ENCODE measurements at places on chromosomes 4 and X.

GRCh38 chr4:53101191-53101581 lies 239.1 kb downstream of the RASL11B start:
- no peak for DNase-seq

- DNase-seq = no peak
Observed at GRCh38 chrX:119579414-119579813, 5.1 kb downstream of the UBE2A start.

GRCh38 chr4:187826725-187827124 lies 168.8 kb upstream of the ZFP42 start:
- no peak for DNase-seq

GRCh38 chrX:51917604-51918003 lies 24.2 kb downstream of the MAGED1 start:
- DNase-seq = no peak

- DNase-seq = no peak
Observed at GRCh38 chr4:94419956-94420355, 31.8 kb upstream of the PDLIM5 start.

GRCh38 chr4:109472343-109472761 lies 38.7 kb downstream of the SEC24B start:
- no peak for DNase-seq

GRCh38 chr4:161254375-161254774 lies 909.4 kb downstream of the FSTL5 start:
- no peak for DNase-seq

DNA sequence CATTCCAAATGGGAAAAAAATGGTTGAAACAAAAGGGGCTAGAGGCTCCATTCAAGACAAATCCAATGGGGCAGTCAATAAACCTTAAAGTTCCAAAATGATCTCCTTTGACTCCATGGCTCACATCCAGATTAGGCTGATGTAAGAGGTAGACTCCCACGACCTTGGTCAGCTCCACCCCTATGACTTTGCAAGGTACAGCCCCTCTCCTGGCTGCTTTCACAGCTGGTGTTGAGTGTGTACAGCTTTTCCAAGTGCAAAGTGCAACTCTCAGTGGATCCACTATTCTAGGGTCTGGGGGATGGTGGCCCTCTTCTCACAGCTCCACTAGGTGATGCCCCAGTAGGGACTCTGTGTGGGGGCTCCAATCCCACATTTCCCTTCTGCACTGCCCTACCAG lies 21.5 kb downstream of the SULT1B1 start:
- no peak for DNase-seq

DNA sequence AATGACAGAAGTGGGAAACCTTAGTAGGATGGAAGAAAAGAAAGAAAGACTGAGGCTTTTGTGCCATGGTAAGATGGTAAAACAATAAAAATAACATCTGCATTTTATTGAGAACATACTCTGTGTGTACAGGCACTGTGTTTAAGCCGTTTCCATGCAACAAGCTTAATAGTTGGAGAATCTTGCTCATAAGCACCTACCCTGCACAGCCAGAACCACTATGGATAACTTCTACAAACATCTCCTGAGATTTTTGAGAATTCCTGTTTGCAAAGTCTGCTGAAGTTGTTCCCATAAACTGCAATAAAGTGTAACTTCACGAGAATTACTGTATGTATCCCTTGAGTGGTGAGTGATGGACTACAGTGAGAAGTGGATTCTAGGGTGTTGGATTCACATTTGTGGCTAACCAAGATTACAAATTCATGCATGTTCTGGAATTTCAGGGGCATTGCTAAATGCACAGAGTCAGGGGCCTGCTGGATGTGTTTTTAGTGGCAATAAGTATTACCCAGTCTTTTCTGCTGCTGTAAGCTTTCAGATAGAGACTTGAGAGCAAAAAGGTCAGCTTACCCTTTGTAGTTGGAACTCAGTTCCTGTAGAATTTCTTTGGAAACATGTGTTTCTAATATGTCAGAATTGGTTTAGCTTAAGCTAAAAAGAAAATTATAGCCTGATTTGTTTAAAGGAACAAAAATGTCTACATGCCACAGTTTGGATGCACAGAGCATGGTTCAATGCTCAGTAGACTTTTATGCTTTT lies 132.5 kb downstream of the AFF1 start:
- DNase-seq = no peak

- DNase-seq = no peak
Observed at GRCh38 chr4:68272380-68272779, 26.9 kb upstream of the TMPRSS11B start.

- DNase-seq = no peak
Observed at GRCh38 chr4:3416821-3417221, 24.9 kb upstream of the HGFAC start.

DNA sequence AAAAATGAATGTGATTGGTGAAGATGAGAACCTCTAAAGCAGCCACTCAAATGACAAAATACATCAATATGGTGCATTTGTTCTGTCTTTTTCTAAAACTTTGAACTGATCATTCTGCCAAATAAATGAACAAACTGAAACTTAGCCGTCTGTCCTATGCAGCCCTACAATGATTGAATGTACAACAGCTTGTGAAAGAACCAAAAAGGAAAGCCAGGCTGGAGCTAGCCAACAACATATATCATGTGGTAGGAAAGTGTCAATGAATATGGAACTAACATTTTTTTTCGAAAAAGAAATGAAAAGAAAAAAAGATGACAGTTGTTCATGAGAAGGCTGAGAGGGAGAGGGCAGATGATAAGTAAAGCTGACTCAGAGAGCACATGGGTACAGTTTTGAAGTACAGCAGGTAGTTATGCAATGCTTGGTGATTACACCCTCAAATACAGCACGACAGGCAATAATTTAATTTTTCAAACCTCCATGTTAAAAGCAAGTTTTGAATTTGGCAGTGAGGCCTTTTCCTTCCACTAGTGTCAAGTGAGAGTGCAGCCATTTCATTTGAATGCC lies 21.2 kb upstream of the SLC7A11 start:
- no peak for DNase-seq

GRCh38 chr4:142262956-142263355 lies 583.1 kb downstream of the INPP4B start:
- DNase-seq = no peak

DNA sequence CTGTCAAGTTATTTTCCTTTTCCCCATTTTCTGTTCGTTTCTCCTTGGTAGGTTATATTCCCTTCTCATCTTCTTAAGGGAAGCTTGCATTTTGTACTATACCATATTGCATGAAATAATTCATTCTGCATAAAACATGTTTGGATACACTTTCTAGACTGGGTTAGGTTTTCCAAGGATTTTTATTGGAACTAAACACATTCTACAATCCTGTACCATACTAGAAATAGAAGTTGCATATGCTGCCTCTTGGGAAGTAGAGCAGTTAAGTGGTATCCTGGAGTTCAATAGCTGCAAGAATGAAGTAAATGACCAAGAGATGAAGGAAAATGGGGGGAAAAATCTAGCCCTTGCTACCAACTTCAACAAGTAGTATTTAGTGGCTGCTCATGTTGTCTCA lies 393.7 kb upstream of the SLIT2 start:
- DNase-seq = no peak

DNA sequence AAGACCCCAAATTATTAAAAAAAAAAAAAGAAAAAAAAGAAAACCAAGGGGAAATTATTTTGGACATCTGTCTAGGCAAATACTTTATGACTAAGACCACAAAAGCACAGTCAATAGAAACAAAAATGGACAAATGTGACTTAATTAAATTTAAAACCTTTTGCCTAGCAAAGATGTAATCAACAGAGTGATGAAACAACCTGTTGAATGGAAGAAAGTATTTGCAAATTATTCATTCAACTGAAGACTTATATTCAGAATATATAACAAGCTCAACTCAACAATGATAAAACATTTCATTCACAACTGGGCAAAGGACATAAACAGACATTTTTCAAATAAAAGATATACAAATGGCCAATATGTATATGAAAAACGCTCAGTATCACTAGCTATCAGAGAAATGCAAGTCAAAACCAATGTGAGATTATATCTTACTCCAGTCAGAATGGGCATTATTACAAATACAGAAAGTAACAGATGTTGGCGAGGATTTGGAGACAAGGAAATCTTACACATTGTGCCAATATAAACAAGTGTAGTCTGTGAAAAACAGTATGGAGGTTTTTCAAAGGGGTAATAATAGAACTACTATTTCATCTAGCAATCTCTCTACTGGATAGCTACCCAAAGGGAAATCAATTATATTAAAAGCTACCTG lies 67.1 kb downstream of the FAAH2 start:
- DNase-seq = no peak

DNA sequence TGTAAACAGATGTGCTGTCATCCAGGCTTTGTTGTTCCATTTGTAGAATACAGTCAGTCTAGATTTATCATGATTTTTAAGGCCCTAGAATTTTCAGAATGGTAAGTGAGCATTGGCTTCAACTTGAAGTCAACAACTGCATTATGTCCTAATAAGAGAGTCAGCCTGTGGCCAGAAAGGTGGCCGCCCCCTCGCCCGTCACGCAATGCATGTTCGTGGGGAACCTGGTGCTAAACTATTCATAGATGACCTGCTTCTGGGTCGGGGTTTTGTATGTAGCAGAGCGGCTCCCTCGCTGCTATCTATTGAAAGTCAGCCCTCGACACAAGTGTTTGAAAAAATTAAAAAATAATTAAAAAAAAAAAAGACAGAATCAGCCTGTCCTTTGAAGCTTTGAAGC lies 24.7 kb downstream of the USP53 start:
- DNase-seq = no peak

GRCh38 chr4:109648266-109648996 lies 54.8 kb downstream of the CASP6 start:
- DNase-seq = no peak

DNA sequence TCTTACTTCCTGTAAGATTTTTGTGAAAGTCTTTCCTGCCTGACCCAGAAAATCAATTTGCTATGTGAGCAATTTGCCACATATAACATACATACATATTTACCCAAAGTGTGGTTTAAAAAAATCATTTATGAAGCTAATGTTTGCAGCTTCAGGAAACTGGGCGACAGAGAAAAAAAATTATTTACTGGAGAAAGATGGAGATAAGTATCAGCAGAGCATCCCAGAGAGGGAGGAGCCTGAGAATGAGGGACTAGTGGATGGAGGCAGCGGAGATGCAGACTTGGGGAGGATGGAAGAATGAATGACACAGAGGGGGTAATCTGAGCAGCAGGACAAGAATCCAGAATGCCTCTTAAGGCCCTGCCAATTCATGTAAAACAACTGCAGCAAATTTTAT lies 975 bp upstream of the GYPA start:
- DNase-seq = no peak

DNA sequence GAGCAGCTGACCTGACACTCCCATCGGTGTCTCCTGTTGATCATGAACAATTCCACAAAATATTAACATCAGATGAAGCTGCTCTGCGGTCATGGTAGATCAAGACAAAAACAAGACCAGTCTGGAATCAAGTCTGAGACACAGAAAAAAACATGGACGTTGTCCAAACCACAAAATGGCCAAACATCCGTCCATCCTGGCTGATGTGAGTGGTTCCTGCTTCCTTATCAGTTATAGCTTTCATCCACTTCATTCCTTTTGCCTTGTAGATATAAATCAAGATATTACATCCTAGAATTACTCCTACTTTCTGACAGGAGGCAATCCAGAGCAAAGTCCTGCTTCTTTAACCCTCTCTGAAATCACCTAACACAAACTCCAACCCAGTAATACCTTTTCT lies 28.8 kb upstream of the PCSK1N start:
- no peak for DNase-seq

DNA sequence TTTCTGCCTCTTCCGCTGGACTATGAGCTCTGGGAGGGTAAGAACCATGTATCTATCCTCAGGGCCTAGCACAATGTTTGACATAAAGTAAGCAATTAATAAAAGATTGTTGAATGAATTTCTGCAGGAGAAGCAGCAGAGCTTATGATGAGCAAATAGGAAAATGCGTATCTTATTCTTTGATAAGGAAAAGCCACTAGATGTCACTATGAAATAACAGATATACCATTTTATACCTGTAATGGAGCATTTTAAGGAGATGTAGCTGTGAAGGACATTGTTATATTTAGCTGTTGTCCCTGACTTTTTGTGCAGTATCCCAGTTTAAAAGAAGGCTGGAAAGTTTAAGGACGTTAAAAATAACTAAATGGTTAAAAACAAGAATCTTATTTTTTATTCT lies 147.2 kb upstream of the MBNL3 start:
- DNase-seq = no peak

GRCh38 chrX:39955625-39956024 lies 142.1 kb downstream of the BCOR start:
- DNase-seq = no peak

DNA sequence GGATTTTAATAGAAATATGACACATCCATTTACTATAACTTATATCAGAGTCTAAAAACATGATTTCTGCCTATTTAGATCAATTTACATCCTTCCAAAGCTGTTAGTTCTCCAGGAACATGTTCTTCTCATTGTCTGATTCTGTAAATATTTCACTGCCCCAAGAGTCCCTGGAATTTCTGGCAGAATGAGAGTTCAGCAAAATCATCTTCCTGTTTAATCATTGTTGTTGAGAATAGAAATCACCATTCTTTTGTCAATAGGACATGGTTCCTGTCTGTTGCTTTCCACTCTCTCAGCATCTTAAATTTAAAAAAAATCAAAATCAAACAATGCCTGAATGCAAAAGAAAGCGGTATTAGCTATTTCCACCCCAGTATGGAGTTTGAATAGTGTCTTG lies 172.8 kb upstream of the FRMPD4 start:
- no peak for DNase-seq

GRCh38 chrX:148507418-148507817 lies 7.0 kb downstream of the AFF2 start:
- DNase-seq = no peak

DNA sequence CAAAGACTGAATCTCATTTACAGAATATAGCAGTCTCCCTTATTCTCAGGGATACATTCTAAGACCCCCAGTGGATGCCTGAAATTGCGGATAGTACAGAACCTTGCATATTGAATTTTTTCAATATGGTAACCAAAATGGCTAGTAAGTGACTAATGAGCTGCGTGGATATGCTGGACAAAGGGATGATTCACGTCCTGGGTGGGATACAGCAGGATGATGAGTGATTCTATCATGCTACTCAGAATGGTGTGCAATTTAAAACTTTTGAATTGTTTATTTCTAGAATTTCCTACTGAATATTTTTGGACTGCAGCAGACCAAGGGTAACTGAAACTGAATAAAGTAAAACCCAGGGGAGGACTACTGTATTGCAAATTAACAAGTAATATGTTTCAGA lies 66.7 kb downstream of the STAG2 start:
- DNase-seq = no peak

DNA sequence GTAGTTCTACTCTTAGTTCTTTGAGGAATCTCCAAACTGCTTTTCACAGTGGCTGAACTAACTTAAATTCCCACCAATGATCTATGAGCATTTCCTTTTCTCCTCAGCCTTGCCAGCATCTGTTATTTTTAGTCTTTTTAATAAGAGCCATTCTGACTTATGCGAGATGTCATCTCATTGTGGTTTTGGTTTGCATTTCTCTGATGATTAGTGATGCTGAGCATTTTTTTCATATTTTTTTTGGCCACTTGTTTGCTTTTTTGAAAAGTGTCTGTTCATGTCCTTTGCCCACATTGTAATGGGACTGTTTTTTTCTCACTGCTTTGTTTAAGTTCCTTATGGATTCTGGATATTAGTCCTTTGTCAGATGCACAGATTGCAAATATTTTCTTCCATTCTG lies 21.5 kb upstream of the PHKA1 start:
- DNase-seq = no peak

- no peak for DNase-seq
Observed at GRCh38 chr4:127622921-127623796, 9.6 kb upstream of the INTU start.
